Fibroblast of skin of right biceps (primary cell): ENCODE measurements at places on chromosomes 1 and 21.

DNA sequence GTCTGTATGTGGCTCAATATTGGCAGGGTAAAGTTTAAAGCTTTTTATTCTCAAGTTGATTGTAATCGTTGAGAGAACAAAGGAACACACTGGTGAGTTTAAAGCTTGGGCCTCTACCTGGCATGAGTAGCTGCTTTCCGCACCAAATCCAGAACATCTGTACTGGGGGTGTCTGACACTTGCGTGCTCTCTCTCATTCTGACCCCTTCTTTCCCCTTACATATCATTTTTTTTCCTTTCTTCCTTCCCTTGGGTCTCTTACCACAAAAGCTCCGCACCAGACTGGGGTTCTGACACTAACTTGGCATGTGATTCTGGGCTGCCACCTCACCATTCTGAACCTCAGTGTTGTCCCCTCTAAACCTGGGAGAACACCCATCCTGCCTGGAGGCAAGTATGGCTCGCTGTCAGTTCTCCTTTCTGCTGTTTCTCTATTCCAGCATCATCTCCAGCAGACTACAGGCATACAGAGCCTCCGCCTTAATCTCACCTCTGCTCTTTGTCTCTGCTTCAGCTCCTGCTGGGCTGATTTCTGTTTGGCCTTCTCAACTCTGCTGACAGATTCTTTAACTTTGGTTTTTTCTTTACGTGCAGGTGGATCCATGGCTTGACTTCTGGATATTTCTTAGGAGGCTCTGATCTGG, 859 bp upstream of the ERMAP start:
- peak; percentile 2 for DNase-seq

DNA sequence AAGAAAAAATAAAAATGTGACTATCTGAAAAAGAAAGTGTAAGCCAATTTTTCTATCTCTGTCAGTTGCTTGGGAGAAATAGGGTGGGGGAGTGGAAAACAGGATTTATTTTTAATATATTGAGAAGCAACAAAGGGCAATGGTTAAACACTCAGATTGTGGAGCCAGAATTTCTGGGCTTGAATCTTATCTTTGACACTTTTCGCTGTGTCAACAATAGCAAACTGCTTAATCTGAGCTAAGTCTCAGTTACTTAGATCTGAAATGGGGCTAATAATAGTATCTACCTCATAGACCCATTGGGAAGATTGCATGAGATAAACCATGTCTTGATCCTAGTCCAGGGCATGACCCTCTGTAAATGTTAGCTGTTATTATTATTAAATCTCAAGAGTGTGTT, 468.1 kb downstream of the ADGRL2 start:
- DNase-seq = no peak

DNA sequence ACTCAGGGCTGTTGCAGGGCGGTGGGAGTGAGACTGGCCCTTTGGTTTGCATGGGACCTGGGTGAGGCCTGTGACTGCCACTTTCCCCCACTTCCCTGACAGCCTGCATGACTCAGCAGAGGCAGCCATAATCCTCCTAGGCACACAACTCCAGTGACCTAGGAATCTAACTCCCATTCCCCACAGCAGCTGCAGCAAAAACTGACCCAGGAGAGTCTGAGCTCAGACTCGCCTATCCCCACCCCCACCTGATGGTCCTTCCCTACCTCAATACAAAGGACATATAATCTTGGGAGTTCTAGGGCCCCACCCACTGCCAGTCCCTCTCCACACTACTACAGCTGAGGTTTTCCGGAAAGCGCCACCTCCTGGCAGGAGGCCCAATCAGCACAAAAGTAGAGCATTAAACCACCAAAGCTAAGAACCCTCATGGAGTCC, 26.7 kb downstream of the NDC1 start:
- peak; percentile 12 for DNase-seq

- no peak for DNase-seq
Measured at GRCh38 chr1:237282208-237282783, 240.3 kb downstream of the RYR2 start.

GRCh38 chr1:25107643-25108010, 124.7 kb downstream of the SYF2 start:
- DNase-seq = peak; percentile 89

GRCh38 chr1:32438136-32438535, 26.7 kb upstream of the ZBTB8B start:
- no peak for DNase-seq

DNA sequence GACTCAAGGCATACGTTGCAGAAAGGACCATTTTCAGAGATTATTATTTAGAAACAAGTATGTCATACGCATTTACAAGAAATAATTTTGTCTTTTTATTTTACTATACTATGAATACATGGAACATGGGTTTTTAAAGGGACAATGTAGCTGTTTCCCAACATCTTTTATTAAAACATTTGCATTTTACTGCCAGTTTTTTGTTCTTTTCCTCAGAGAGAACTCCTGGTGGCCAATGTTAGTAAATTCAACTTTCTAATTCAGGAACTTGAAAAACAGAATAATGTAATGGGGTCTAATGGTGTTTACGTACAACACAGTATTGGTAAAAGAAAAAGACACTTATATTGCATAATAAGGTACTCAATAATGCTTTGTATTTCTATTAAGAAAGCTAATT, 14.9 kb downstream of the PRDM2 start:
- DNase-seq = no peak

DNA sequence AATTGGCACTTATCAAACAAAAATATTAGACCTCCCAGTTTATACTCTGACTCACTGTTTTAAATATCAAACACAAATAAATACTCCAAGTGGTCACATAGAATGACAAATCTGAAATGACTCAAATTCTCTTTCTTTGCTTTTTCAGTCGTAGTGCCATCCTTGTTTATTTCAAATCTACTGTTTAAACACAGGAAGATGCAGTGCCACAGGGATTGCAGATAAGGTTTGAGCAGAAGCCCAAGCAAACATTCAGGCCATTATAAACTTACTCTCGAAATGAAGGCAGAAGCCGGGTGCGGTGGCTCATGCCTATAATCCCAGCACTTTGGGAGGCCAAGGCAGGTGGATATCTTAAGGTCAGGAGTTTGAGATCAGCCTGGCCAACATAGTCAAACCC, 255.4 kb upstream of the PLXNA2 start:
- DNase-seq = no peak

DNA sequence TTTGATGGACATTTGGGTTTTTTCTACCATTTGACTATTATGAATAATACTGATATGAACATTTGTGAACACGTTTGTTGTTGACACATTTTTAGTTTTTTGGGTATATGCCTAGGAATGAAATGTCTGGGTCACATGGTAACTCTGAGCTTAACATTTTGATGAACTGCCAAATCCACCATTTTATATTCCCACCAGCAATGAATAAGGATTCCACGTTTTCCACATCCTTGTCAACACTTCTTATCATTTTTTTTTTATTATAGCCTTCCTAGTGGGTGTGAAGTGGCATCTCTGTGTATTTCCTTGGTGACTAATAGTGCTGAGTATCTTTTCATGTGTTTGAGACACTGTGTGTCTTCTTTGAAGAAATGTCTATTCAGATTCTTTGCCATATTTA, 67.6 kb downstream of the RASAL2 start:
- peak; percentile 79 for DNase-seq

DNA sequence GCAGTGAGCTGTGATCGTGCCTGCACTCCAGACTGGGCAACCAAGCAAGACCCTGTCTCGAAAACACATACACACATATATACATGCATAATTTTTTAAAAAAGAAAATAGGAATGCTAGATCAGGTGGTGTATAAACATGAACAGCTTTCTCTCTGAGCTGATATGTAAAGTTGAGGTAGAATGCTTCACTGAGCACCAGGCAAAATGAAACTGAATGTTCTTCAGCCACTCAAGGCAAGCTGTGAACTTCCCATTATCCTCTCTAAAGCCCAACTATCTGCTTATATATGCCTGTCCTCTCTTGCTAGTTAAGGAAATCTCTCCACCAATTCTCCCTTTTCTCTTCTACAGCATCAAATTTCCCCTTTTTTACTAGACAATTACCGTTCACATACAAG, 93.0 kb downstream of the NUF2 start:
- no peak for DNase-seq

DNA sequence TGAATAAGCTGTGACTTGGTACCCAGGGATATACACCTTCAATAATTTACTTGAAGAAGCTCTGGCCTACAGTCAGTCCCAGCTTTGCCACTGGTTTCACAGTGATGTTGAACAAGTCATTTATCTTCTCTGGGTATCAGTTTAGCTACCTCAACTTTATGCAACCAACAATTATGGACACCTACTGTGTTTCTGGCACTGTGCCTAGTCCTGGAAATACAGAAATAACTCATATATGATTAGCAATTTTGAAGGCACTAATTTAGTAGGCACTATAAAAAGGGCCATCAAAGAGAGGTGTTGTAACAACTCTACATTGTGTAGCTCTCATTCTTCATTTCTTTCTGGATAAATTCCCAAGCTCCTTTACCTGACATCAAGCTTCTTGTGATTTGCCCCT, 88.6 kb upstream of the SPATA6 start:
- DNase-seq = no peak

DNA sequence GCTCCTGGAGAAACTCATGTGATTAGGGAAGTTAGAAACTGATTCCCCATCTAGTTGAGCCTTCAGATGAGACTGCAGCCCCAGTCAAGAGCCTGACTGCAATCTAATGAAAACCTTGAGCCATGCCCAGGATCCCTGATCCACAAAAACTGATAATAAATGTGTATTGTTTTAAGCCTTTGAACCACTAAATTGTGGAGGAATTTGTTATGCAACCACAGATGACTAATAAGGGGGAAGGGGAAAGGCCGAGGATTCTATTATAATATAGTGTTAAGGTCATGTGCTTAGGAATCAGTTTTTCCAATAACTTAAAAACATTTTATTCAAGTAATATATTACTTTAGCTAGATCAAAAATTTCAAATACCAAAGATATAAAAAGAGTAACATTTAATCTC, 52.8 kb upstream of the USP25 start:
- DNase-seq = peak; percentile 16

DNA sequence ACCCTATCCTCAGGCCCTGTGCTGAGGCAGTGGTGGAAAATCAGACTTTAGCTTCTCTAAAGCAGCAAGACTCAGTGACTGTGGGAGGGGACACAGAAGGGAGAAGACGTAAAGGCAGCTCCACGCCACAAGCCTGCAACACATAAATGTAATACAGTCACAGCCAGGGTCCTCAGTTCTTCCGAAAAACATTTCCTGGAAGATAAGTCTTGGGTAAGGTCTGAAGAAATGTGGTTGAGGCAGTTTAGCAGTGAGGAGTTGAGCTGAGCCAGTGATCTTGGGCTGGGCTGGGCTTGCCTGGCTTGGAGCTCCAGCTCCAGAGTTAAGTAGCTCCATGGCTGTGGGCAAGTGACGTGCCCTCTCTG, 127.8 kb upstream of the ADAR start:
- no peak for DNase-seq

GRCh38 chr1:209618756-209619420, 33.3 kb downstream of the LAMB3 start:
- no peak for DNase-seq

GRCh38 chr1:43868741-43869067, 64.9 kb upstream of the ARTN start:
- DNase-seq = peak; percentile 87

- DNase-seq = peak; percentile 90
Measured at GRCh38 chr1:66371233-66372005, 162.5 kb upstream of the SGIP1 start.

- peak; percentile 82 for DNase-seq
Measured at GRCh38 chr1:160400223-160400645, at the start of gene VANGL2. Gene VANGL2, plus strand, starts transcription at chr1:160400564. Its CDS starts 15,274 bp downstream, at chr1:160415838.

GRCh38 chr1:25456502-25456901, 25.8 kb downstream of the MACO1 start:
- no peak for DNase-seq

DNA sequence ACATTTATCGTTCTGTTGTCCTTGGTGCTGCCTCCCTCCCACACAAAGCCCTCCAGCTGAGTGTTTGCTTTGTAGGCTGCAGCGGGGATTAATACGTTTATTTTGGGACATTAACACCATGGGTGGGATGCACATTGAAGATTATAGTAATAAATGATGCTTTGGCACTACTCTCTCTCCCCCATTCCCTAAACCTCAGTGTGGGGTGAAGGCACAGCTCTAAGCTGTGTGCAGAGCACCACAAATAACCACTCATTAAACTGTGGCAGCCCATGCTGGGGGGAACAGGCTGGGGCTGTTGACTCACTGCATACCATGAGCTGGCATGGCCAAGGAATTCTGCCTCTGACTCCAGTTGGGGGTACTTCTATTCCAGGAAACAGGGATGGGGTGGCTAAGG, 7.7 kb downstream of the PCP4L1 start:
- peak; percentile 10 for DNase-seq

DNA sequence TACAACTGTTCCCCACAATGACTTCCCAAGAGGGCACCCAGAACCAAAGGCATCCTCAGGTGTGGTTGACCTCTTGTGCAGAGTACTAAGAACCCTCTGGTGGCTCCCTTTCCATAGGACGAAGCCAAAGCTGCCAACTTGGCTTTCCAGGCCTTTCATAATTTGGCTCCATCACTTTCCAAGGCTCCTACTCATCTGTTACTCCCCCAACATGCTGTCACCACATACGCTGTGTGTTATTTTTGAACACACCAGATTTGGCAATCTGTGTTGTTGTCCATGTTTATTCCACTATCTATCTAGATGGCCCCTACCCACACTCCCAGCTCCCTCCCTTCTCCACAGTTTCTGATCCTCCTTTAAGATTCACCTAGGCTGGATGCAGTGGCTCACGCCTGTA, 10.2 kb upstream of the NKAIN1 start:
- DNase-seq = no peak

GRCh38 chr1:224411766-224412165, 22.8 kb downstream of the WDR26 start:
- peak; percentile 65 for DNase-seq

GRCh38 chr1:53349968-53350852, 22.3 kb upstream of the LRP8 start:
- no peak for DNase-seq
